ENCODE measurements at places on chromosomes 7 and 10. TPM values are rescaled to one million over a fixed set of nuclear protein-coding genes. Genes with fewer than 3 reads are reported as not detected.

- H3K4me1 ChIP-seq: peaks cover 24% of the 10 kb centered on the region
- H3K27me3 ChIP-seq: no peaks in the 10 kb centered on the region
- no peaks in the 10 kb centered on the region for H3K36me3 ChIP-seq
- DNase-seq: no peak
- no peak overlapping the region for H3K27ac ChIP-seq
- H3K4me3 ChIP-seq: no peak overlapping the region
These were observed 257.5 kb downstream of the INHBA start for GRCh38 chr7:41445432-41445831.

DNA sequence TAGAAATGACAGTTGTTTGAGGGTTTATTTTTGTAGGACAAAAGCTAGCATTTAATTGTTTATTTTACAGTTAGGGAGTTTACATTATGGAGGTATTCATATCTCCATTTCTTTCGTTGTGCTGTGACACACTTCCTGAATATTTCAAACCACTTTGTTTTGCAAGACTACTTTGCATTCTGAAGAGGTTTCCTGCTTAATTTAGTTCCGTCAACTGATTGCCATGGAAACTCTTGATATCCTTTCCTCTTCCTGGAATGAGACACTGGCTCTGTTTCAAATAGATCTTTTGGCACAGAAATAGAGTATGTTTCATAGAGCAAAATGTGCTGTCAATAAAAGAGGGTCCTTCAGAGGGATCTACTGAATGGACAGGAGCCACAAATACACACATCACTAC lies 159.5 kb upstream of the AGR3 start:
- DNase-seq: no peak
- no peak overlapping the region for H3K4me3 ChIP-seq
- H3K36me3 ChIP-seq: no peaks in the 10 kb centered on the region
- H3K4me1 ChIP-seq: no peaks in the 10 kb centered on the region
- no peaks in the 10 kb centered on the region for H3K27me3 ChIP-seq

DNA sequence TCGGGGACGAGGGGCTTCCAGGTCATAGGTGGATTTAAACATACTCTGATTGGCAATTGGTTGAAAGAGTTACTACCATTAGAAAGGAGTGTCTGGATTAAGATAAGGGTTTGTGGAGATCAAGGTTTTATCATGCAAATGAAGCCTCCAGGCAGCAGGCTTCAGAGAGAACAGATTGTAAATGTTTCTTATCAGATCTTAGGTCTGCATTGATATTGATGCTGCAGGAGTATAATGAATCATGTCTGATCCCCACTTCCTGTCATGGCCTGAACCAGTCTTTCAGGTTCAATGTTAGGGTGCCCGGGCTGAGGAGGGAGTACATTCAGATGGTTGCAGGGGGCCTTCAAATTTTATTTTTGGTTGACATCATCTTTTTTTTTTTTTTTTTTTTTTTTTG lies 51.4 kb downstream of the SH3PXD2A start:
- H3K4me1 ChIP-seq: no peaks in the 10 kb centered on the region
- no peak for DNase-seq
- no peaks in the 10 kb centered on the region for H3K27me3 ChIP-seq
- no peak overlapping the region for H3K4me3 ChIP-seq
- H3K36me3 ChIP-seq: no peaks in the 10 kb centered on the region

- H3K4me1 ChIP-seq: no peaks in the 10 kb centered on the region
- H3K4me3 ChIP-seq: no peak overlapping the region
- no peak overlapping the region for H3K27ac ChIP-seq
- no peaks in the 10 kb centered on the region for H3K27me3 ChIP-seq
These were observed 141.3 kb upstream of the TMEM106B start for GRCh38 chr7:12069757-12070156.

GRCh38 chr10:58697691-58698090 lies 185.0 kb downstream of the BICC1 start:
- H3K27me3 ChIP-seq: no peaks in the 10 kb centered on the region
- no peak for DNase-seq
- H3K36me3 ChIP-seq: no peaks in the 10 kb centered on the region
- no peaks in the 10 kb centered on the region for H3K4me1 ChIP-seq

- H3K27me3 ChIP-seq: no peaks in the 10 kb centered on the region
- H3K36me3 ChIP-seq: no peaks in the 10 kb centered on the region
- no peak for DNase-seq
- no peak overlapping the region for H3K4me3 ChIP-seq
- no peak overlapping the region for H3K27ac ChIP-seq
- H3K4me1 ChIP-seq: no peaks in the 10 kb centered on the region
These were observed 470.1 kb upstream of the NRP1 start for GRCh38 chr10:33804584-33804983.

DNA sequence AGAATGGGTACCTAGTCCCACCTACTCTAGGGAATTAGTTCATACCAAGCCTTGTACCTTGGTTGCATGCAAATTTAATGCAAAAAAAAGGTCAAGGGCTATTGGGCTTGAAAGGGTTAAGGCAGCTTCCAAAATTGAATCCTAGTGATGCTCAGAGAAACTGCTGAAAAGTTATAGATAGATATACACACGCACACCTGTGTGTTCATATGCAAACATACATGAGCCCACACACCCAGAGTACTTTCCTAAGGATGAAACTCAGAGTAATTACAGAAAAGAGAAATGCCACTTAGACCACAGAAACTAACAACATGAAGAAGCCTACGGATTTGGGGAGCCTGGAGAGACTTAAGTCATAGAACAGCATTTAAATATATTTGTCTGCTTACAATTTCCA lies 1.5 kb downstream of the SLC25A13 start:
- H3K4me3 ChIP-seq: peak overlapping the region; percentile 96
- peak overlapping the region; percentile 97 for H3K27ac ChIP-seq
- no peak for DNase-seq
- H3K36me3 ChIP-seq: no peaks in the 10 kb centered on the region

- no peak for DNase-seq
- H3K27me3 ChIP-seq: no peaks in the 10 kb centered on the region
- no peak overlapping the region for H3K4me3 ChIP-seq
- H3K4me1 ChIP-seq: no peaks in the 10 kb centered on the region
- H3K27ac ChIP-seq: no peak overlapping the region
These were observed 324.7 kb downstream of the CXCL12 start for GRCh38 chr10:44060221-44060620.

- no peaks in the 10 kb centered on the region for H3K4me1 ChIP-seq
- no peak overlapping the region for H3K4me3 ChIP-seq
- peak; percentile 25 for DNase-seq
- no peaks in the 10 kb centered on the region for H3K27me3 ChIP-seq
These were observed 19.7 kb upstream of the SHH start for GRCh38 chr7:155831807-155832524.

DNA sequence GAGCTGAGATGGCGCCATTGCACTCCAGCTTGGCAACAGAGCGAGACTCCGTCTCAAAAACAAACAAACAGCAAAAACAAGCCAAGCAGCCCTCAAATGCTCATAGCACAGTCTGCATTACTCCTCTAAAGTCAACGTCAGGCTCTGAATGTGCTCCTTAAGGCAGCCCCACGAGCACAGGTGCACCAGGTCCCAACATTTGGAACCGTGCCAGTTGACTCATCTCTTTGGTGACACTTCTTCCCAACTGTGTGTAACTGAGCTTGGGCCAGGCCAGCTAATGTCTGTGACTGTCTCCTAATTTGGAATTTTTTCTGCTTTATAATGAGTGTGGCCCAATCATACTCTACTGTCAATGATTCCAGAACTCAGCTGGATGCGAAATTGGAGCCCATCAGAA lies 66.3 kb upstream of the EFCAB10 start:
- no peak overlapping the region for H3K27ac ChIP-seq
- H3K4me3 ChIP-seq: no peak overlapping the region
- H3K27me3 ChIP-seq: no peaks in the 10 kb centered on the region
- H3K36me3 ChIP-seq: no peaks in the 10 kb centered on the region

GRCh38 chr10:103763374-103764202 lies 91.8 kb downstream of the SH3PXD2A start:
- H3K4me1 ChIP-seq: no peaks in the 10 kb centered on the region
- DNase-seq: no peak
- no peak overlapping the region for H3K27ac ChIP-seq
- no peaks in the 10 kb centered on the region for H3K27me3 ChIP-seq
- H3K4me3 ChIP-seq: no peak overlapping the region

Gene ITIH5
- 0.61 TPM for total RNA-seq

Gene TAS2R4
- 0.42 TPM for total RNA-seq

Gene HTR5A
- not detected for total RNA-seq

Gene CYP3A4
- total RNA-seq: 12,747 TPM

Gene LIPK
- total RNA-seq: not detected

Gene HOXA7
- not detected for total RNA-seq

Gene ZPBP
- not detected for total RNA-seq

Gene ACTL6B
- not detected for total RNA-seq

Gene ARHGEF35
- total RNA-seq: 4.8 TPM

Gene PRSS37
- not detected for total RNA-seq

Measured in right lobe of liver (tissue), 6 donors.